ENCODE measurements at places on chromosomes 12 and 14.

DNA sequence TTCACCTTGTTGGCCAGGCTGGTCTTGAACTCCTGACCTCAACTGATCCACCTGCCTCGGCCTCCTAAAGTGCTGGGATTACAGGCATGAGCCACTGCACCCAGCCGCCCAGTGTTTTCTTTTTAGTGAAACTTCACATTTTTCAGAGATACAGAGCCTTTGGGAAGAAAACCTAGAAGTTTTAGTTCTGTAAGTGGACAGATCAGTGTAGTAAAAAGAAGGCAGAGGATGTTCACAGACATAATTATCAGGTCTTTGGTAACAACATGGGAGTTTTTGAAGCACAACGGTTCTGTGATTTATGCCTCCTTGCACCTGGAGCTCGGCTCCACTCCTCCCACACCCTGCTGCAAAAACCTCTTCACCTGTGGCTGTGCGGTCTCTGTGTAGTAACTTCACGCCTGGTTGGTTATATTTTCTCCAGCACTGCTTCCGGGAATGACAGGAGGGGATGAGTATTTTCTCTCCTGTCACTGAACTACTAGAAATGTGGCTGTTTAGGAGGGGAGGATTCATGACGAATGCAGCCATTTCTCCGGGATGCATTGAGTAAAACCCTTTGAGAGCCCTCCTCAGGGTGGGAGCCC is 67.0 kb downstream of the ARF6 start:
- ATAC-seq, result no peak

GRCh38 chr14:76729953-76730505 is 31.2 kb upstream of the VASH1 start:
- ATAC-seq, result no peak

- ATAC-seq, result no peak
Observed at GRCh38 chr14:51534610-51535011, 117.1 kb upstream of the FRMD6 start.

DNA sequence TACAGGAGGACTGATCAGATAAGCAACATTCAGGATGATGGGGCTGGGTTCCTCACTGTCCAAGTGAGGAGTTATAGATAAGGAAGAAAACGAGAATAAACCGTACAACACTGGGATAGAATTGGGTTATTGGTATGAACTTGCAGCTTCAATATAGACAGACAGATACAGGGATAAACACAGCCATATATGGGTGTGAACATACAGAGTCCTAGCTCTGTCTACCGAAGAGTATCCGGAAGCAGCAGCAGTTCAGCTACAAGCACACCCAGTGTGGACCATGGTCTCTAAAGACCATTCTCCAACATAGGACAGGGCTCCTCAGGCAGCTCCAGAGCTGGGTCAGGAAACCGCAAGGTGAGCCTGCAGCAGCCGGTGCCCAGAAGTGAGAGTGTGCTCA is 40.8 kb downstream of the CDC42BPB start:
- ATAC-seq, result no peak

DNA sequence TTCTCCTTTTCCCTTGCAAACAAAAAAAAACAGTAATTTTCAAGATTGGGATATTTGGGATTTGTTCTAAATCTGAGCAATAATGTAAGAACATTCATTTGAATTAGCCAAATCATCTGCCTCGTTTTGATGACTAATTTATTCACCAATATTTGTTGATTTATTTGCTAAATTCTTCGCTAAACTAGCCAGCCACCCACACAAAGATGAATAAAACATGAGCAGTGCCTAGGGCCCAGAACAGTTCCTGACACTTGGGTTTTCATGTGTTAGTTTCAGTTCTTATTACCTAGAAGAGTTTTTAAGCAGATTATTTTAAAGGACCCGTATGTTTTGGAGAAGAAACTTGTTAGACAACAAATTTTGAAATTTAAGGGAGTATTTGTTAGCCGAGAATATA is 1.4 kb downstream of the ETNK1 start:
- ATAC-seq, result no peak

- no peak for ATAC-seq
Observed at GRCh38 chr14:64518229-64518628, 13.7 kb downstream of the ZBTB1 start.

DNA sequence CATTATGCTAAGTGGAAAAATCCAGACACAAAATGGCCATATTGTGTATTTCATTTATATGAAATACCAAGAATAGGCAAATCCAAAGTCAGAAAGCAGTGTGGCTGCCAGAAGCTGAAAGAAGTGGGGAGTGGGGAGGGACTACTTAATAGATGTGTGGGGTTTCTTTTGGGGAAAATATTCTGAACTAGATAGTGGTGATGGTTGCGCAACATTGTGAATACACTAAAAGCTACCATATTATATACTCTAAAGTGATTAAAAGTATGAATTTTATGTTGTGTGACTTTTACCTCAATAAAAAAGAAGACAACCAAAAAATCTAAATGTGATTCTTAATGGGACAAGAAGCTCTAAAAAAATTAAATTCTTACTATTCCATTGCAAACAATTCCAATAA is 272.6 kb downstream of the DAD1 start:
- no peak for ATAC-seq

GRCh38 chr12:18457362-18457761 is 196.0 kb downstream of the PIK3C2G start:
- no peak for ATAC-seq

- peak; percentile 63 for ATAC-seq
Observed at GRCh38 chr14:67285876-67286452, 44.7 kb downstream of the PALS1 start.

GRCh38 chr12:113098441-113099028 is 37.0 kb downstream of the RASAL1 start:
- peak; percentile 88 for ATAC-seq

GRCh38 chr12:47545938-47546609 is 159.8 kb downstream of the RPAP3 start:
- no peak for ATAC-seq

GRCh38 chr12:79559591-79559990 is 131.2 kb downstream of the PAWR start:
- ATAC-seq, result no peak

GRCh38 chr12:25769082-25769945 is 189.2 kb upstream of the RASSF8 start:
- peak; percentile 76 for ATAC-seq

GRCh38 chr12:71780237-71780822 is 25.7 kb downstream of the RAB21 start:
- peak; percentile 80 for ATAC-seq

DNA sequence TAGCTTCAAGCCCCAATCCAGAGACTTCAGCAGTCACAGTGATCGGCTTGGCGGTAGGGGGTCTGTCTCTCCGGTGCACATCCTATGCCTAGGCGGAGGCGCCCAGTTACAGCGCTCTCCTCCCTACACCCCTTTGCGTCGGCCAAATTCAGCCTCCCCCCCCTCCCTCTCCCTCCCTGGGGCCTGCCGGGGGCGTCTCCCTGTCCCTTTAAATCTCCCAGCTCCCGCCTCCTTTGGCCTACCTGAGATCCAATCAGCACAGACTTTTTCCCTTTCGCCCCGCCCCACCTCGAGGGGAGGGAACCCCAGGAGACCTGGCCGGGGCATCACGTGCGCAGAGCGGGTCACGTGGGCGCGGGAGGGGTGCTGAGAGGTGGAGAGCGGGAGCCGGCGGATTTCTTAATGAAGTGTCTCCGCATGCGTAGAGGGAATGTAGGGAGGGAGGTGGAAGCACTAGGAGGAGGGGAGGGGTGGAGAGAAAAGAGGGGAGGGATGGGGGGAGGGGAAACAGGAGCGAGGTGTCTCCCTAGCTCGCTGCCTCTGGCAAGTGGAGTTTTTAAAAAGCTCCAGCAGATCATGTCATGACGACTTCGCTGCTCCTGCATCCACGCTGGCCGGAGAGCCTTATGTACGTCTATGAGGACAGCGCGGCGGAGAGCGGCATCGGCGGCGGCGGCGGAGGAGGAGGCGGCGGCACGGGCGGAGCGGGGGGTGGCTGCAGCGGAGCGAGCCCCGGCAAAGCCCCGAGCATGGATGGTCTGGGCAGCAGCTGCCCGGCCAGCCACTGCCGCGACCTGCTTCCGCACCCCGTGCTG is at the start of gene HOXC13:
TSS of gene HOXC13 (plus strand) at position 506 of the 815 bp plus-strand sequence. CDS start at position 582, 76 bp downstream.
- ATAC-seq, result peak; percentile 31

- ATAC-seq, result no peak
Observed at GRCh38 chr12:116420227-116420880, 138.8 kb upstream of the MAP1LC3B2 start.

GRCh38 chr12:89206390-89206789 is 145.9 kb downstream of the DUSP6 start:
- ATAC-seq, result no peak

GRCh38 chr14:99564256-99564925 is 39.6 kb downstream of the CCDC85C start:
- peak; percentile 38 for ATAC-seq

- no peak for ATAC-seq
Observed at GRCh38 chr14:42391146-42391834, 784.6 kb downstream of the LRFN5 start.

DNA sequence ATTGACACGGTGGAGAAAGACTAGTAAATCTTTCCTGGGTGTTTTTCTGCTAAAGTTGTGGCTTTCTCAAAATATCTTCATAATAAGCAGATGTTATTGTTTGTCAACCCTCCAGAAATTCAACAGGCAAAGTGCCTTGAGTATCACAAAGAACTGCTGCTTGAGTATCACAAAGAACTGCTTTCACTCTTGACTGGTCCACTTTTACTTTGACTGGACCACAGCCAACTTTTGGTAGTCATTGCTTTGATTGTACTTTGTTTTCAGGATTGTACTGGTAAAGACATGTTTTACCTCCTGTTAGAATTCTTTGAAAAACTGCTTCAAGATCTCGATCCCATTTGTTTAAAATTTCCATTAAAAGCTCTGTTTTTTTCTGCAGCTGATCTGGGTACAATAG is 62.6 kb downstream of the PDZRN4 start:
- ATAC-seq, result no peak

GRCh38 chr12:67068761-67069450 is 200.3 kb upstream of the CAND1 start:
- peak; percentile 88 for ATAC-seq

DNA sequence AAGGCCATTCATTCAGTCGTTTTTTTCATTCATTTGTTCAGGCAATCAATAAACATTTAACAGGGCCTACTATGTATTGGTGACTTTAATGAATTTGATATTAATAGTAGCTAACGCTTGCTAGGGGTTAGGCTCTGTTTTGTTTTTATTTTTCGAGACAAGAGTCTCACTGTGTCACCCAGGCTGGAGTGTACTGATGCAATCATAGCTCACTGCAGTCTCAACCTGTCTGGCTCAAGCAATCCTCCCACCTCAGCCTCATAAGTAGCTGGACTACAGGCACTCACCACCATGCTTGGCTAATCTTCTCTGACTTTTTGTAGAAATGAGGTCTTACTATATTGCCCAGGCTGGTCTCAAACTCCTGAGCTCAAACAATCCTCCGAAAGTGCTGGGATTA is 25.6 kb upstream of the MED13L start:
- no peak for ATAC-seq

GRCh38 chr12:32589165-32589865 is 89.8 kb upstream of the DNM1L start:
- no peak for ATAC-seq

DNA sequence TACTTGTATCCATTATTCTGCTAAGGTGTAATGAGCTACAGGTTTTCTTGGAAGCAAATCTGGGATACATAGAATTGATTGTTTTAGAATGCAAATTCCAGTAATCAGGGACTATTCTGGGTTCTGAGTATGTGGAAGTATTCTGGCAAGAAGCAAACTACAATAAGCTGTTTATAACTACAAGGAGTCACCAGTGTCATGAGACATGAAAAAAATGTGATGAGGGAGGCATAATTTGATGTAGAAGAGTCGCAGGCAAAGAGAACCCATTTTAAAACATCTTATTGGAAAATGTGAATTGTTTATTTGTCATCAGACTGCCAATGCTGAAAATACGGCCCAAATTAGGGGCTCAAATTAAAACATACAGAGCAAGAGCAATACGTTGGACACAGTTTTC is 321.8 kb upstream of the E2F7 start:
- ATAC-seq, result no peak

GRCh38 chr14:23181946-23182345 is 1.5 kb downstream of the SLC7A8 start:
- no peak for ATAC-seq

DNA sequence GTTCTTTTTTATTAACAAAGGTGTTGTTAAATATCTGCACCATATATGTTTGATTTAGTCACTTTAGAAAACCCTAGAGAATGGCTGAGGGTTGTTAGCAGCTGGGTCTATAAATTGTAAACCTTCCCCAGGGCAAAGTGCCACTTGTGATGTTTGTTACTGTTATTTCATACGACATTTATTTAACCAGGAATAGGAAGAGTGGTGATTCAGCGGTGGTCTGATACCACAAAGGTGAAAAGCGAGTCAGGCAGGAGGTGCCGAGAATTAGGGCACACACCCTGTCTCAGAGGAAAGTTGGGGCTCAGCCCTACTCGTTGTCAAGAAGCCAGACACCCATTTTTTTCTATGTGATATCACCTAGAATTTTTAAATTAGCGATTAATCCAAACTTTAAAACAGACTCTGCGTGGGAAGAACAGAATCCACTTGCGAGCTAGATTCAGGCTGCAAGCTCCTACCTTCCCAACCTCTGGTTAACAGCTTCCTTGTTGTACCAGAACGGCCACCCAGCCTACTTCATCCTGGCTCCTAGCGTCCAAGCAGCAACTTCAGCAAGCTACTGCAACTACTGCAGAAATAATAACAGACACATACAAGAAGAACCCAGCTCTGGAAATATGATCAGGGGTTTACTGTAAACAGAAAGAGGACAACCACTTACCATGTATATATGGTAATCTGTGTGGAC is 126.7 kb downstream of the TMEM132D start:
- ATAC-seq, result no peak

GRCh38 chr12:28217805-28218204 is 27.5 kb downstream of the CCDC91 start:
- no peak for ATAC-seq

DNA sequence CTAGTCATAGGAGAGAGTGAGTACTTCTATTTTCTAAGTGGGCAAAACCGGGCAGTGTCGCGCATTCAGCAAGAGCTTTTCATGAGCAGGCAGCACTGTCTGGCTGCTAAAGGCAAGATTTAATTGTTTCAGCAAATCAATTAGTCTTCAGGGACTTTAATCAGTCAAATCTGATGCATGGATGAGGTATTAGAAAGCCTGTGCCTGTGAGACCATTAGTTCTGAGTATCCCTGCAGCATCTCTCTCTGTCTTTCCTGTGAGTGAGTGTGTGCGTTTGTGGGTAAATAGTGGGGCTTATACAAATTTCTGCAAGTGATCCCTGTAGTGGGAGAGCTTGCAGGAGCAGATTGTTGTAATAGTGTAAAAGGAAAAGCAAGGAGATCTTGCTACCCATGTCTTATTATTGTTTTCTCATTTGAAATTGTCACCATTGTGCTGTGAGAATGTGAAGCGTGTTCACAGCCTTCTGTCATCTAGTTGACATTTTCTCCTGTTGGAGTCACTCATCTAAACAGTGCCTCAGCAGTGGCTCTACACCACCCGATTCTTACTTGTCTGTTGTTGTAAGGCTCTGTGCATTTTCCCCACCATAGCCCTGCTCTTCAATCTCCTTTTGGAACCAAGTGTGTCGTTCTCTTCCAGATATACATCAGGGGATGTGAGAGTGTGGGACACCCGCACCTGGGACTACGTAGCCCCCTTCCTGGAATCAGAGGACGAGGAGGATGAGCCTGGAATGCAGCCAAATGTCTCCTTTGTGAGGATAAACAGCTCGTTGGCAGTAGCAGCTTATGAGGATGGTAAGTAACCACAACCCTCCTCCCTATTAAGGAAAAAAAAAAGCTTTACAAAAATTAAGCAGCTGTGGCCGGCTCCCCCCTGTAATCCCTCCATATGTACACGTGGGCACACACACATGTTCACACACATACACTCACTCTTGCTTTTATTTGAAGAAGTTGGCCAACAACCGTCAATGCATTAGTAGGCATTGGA is 53.6 kb downstream of the FBXW8 start:
- no peak for ATAC-seq

All from SK-N-SH treated with all-trans-retinoic acid at 6 μM for 48 hours (cell line).